ENCODE measurements at places on chromosomes 2 and 18. TPM values are rescaled to one million over a fixed set of nuclear protein-coding genes. Genes with fewer than 3 reads are reported as not detected.

GPR75 gene
- total RNA-seq, result 18.3 TPM

DCC gene
- total RNA-seq, result 15.1 TPM

CIB4 gene
- not detected for total RNA-seq

GRCh38 chr18:61080954-61081528, 252.2 kb upstream of the CDH20 start:
- no peak for DNase-seq

NPHP1 gene
- 7.3 TPM for total RNA-seq

ABCG8 gene
- total RNA-seq, result 0.41 TPM

- no peak for DNase-seq
Measured at GRCh38 chr2:65204461-65205210, 23.0 kb upstream of the ACTR2 start.

ZEB2 gene
- 267 TPM for total RNA-seq

- DNase-seq, result peak; percentile 75
Measured at GRCh38 chr2:74414881-74415761, 6.3 kb downstream of the C2orf81 start.

PLEK gene
- total RNA-seq, result 1.6 TPM

- DNase-seq, result no peak
Measured at GRCh38 chr2:226064932-226065570, 665.5 kb downstream of the NYAP2 start.

DNA sequence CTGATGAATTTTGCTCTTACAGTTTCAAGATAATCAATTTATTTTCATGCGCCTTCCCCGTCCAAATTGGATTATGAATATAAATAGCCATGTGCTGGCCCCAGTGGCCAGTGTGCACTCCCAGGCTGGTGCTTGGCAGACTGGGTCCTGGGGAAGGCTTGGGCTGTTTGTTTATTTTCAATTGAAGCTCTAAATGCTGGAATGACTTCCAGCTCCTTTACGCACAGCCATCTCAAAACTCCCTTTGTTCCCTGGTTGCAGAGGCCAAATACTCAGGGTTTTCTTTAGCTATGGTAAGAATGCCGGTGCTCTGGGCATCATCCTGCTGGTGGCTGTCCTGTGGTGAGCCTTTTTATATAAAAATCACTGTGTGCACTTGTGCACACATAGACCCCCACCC, 131.5 kb downstream of the PRKCE start:
- DNase-seq, result peak; percentile 42
